NCI-H2029 (cell line): ENCODE measurements at places on chromosomes 7 and 10.

DNA sequence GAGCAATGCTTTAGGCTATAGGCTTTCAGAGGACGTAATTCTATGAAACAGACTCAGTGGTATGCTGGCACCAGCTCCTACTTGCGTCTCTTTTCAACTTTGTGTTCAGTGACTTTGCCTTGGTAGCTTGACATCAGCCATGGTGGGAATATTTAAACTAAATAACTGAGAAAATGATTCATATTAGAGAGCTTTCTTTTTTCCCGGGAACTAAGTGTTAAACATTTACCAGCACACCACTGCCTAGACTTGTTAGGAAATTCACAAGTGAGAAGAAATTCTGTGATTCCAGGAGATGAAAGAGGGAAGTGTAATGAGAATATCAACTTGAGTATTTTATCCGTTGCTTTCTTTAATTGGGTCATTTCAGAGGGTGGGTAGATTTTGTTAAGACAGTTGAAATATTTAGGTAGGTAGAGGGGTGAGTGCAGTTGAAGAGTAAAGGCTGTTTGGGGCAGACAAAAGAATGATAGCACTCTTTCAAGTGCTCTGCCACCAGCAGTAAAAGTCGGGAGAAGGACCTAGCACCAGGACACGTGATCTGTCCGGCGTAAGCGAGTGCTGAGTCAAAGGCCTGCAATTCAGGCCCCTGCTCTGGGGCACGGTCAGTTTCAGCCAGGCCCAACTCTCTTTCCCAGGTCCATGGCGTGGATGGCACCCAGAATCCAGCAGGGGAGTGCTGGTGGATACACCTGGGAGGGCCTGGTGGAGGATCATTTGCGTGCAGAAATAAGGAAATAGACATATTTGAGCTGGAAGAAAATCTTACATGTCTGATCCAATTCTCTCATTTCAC is 206.3 kb downstream of the SNX10 start:
- DNase-seq, result no peak

- no peak for DNase-seq
These were observed 430.7 kb downstream of the PARD3 start for GRCh38 chr10:34384372-34384771.

GRCh38 chr7:2399848-2400587 is 3.4 kb upstream of the CHST12 start:
- peak; percentile 66 for DNase-seq

DNA sequence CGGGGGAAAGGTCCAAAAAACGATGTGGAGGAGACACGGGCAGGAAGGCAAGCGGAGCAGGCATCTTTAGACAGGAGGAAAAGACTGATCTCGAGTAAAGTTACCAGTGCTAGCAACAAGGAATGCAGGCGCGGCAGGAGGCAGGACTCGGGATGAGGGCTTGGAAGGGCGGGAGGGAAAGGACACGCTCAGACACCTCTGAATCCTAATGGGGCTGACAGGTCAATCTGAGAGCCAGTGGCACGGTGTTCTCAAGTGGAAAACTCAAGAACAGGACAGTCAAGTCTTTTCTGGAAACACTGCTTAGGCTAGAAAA is 155.3 kb upstream of the COBL start:
- DNase-seq, result no peak

DNA sequence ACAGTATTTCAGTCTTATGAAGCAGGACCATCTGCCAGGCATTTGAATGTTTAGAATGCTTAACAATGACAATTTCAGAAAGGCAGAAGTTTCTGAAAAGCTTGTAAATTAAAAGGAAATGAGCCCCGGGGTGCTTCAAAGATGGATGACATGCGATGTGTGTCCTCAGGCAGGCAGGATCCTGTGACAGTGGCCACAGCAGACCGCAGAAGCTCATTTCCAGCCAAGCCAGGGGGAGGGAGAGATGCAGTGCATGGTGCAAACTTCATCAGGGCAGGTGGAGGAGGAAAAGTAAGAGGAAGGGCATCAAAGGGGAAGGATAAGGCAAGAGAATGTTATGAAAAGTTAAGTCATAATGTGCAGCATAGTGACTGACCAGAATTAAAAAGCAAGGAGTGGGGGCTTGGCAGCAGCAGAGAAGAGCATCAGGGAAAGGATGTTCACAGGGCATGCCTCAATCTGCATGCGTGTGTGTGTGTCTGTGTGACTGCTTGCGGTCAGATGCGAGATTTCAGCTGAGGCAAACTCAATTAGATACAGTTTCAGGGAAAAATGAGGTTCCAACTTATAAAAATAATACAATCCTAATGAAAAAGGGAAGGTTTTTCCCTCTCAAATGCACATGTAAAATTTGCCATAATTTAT is 173.7 kb downstream of the COBL start:
- no peak for DNase-seq

- DNase-seq, result no peak
These were observed 1.5 kb upstream of the DHX32 start for GRCh38 chr10:125882596-125882995.

- DNase-seq, result no peak
These were observed 13.0 kb downstream of the NRP1 start for GRCh38 chr10:33321516-33321915.

DNA sequence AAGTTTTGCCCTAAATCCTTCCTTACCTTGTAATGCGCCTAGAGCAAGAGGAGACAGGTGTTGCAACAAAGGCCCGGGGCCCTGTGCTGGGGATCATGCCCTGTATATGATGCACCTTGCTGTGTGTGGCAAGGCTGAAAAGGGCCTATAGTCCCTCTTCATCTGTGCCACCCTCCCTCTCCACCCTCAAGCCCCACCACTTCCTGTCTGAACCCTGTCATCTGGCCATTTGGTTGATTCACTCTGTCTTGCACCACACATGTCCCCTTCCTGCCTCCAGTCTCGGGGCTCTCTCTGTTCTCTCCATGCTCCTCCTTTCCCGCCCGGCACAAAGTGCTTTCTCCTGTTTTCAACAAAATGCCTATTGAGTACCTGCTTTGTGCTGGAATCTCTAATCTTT is 11.5 kb upstream of the MALSU1 start:
- DNase-seq, result no peak

- DNase-seq, result no peak
These were observed 315.2 kb upstream of the ZNF32 start for GRCh38 chr10:43963793-43964425.

GRCh38 chr10:59960751-59961150 is 54.4 kb upstream of the CCDC6 start:
- no peak for DNase-seq

GRCh38 chr10:69285699-69286098 is 7.4 kb downstream of the HK1 start:
- DNase-seq, result no peak

DNA sequence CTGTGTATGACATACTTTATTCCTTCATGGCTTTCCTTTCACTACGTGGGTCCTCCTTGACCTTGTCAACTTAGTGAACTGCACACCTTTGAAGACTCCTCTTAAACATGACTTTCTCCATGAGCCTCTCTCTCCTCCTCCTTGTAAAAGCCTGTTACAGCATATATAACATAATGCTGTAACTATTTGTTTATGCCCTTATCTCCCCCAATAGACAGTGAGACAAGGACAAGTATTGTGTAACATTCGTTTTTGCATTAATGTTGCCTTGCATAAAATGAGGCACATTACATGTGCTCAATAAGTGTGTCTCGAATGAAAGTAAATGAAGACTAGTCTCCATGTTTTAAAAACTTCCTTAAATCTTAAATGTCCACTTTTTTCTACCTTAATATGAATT is 4.3 kb upstream of the LAMB1 start:
- DNase-seq, result no peak

GRCh38 chr7:33744293-33745075 is 160.9 kb upstream of the BMPER start:
- DNase-seq, result peak; percentile 56

DNA sequence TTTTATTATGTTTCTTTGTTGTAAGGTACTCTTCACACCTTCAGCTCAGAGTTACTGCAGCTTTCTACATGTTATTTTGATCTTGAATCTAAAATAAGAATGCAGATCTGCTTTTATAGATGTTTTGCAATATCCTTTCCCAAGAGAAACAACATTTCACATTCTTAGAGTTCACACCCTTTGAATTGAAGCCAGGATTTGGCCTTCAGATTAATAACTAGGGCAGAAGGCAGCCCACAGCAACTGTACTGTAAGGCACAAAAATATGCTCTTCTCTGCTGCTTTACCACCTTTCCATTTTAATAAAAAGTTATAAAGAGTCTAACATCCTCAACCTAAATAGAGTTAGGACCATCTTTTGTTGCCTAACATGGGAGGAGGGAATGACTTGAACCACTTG is 224.7 kb downstream of the LHFPL3 start:
- no peak for DNase-seq

- DNase-seq, result no peak
These were observed 257.9 kb downstream of the PRPF18 start for GRCh38 chr10:13844651-13845050.

GRCh38 chr7:114085313-114085591 is 166.4 kb upstream of the PPP1R3A start:
- no peak for DNase-seq

GRCh38 chr10:132646443-132647097 is 109.0 kb downstream of the INPP5A start:
- no peak for DNase-seq

- no peak for DNase-seq
These were observed 527.8 kb downstream of the LRMDA start for GRCh38 chr10:75959209-75959608.

DNA sequence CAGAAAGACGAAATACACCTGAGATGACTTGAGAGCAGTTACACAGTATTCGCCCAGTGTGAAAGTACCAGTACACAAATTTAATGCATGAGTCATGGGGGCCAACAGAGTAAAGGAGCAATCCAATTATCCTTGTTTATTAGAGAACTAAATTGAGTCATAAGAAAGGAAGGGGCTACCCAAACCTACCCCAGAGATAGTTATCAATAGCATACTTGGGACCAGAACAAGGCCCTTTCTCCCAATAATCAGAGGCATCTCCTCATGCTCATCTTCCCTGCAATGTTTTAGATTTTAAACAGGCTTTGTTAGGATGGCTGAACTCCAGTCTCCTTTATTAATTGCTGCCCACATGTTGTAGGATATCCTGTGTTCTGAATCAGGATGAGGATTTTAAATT is 239.7 kb upstream of the LRGUK start:
- DNase-seq, result no peak

DNA sequence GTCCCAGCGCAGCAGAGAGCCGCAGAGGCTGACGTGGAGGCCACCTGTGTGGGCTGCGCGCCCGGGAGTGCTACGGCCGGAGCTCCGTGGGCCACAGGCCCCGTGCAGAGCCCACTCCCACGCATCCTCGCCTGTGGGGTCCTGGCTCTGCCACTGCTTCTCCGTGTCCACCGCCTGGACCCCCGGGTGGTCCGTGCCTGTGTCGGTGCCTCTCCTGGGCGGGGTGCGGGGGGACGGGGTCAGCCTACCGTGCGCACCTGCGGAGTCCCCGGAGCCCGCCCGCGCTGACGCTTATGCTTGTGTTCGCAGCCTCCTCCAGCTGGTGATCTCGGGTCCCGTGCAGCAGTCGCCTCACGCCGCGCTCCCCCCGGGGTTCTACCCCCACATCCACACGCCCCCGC is 7.8 kb upstream of the ZNF853 start:
- DNase-seq, result no peak

GRCh38 chr10:128280271-128280670 is 154.0 kb upstream of the MKI67 start:
- DNase-seq, result no peak
